HFFc6 (cell line): ENCODE measurements at places on chromosomes 12 and 14.

GRCh38 chr14:88468406-88468805 is 82.9 kb downstream of the SPATA7 start:
- peak; percentile 91 for DNase-seq

GRCh38 chr12:28512876-28513275 is 322.6 kb downstream of the CCDC91 start:
- DNase-seq, result no peak

DNA sequence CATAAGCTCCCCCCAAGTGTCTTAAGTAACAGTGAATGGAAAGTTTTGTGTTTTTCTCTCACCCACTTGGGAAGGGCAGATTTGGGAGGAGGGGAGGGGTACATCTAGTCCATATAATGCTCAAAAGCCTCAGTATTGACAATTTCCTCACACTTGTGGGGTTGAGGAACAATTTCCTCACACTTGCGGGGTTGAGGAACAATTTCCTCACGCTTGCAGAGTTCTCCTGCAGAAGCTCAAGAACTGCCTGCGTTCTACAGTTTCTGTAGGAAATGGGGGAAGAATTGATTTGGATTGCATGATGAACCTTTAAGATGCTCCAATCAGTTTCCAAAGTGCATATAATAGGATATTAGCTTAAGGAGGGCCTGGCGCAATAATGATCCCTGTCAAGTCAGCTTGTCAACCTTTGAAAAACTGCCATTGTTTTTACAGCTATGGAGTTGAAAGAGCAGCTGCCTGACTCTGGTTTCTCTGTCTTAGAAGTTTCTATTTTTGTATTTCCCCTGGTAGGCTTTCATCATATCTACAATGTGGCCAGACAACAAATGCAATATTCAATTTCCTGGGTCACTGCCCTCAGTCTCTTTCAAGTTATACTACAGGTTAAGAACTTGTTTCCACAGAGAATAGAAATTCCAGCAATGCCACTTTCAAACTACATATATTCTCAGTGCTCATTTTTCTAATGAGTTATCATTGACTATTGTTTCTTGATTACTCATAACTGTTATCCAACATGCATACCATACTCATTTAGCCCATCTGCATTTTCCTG is 66.5 kb downstream of the PLEKHG7 start:
- no peak for DNase-seq

DNA sequence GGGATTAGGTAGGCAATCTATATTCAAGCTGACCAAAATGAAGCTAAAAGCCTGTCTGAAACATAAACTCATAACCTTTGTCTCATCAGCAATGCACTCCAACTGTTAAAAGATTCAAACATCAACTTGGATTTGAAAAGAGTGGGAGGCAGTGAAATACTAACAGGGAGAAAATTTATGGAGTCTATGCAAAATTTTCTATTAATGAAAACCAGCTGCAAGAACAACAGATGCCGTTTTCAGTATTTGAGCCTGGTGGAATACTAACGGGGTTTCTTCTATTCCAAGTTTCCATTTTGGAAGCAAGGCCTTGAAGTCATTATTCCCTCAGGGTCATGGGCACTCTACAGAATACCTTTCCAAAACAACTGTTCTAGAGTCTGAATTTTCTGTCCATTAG is 88.3 kb downstream of the LRP6 start:
- DNase-seq, result no peak

DNA sequence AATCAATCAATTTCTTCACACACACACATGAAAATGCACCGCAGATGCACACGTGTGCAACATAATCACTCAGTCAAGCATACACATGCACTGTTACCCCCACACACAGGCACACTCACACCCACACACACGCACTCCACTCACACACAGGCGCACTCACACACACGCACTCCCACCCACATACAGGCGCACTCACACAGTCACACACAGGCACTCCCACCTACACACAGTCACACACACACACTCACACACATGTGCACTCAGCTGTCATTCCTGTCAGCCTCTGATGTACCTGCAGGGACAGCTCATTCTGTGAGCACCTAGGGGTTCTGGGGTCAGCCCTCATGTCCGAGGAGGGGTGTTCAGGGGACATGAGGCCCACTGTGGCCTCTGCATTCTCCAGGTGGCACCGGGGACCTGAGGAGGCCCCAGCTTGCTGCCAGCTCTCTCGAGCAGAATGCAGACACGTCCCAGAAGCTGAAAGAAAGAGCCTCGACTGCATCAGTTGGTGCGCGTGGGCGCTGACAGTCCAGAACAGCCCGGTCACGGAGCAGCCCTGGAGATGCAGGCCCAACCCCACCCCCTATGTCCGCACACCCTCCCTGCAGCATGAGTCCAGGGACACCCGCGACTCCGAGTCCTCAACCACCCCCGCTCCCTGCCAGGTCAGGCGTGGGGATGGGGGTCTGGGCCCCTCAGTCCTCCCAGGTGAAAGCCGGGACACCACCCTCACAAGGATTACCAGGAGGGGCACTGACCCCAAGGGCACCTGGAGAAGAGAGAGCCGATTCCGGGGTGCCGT is 69.3 kb downstream of the NOC4L start:
- DNase-seq, result no peak

GRCh38 chr14:104355101-104356019 is 217.0 kb downstream of the KIF26A start:
- DNase-seq, result no peak

- peak; percentile 87 for DNase-seq
Measured at GRCh38 chr12:113860950-113861349, 105.2 kb downstream of the RBM19 start.

GRCh38 chr14:20489093-20489994 is 16.0 kb upstream of the RNASE10 start:
- no peak for DNase-seq

GRCh38 chr14:32350020-32350419 is 20.9 kb downstream of the AKAP6 start:
- DNase-seq, result no peak
